ENCODE measurements at places on chromosomes 7 and 10.

GRCh38 chr7:43396187-43396740 lies 186.6 kb upstream of the STK17A start:
- no peak for DNase-seq

GRCh38 chr7:43467406-43467805 lies 115.5 kb upstream of the STK17A start:
- no peak for DNase-seq

GRCh38 chr7:89839329-89839728 lies 314.9 kb upstream of the STEAP1 start:
- no peak for DNase-seq

DNA sequence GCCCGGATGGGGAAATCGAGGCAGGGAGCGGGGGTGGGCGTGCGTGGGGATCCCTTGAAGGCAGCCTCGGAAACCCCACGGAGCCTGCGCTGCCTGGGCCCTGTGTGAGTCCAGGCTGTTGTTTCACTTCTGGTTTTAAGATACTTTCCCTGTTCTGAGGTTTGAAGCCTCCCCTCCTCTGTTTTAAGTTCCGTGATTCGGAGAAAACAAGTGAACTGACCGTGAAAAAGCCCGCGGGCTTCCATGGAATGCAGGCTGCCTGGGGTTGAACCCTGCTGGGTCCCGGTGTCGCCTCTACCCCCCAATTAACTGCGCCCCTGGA lies 401 bp downstream of the LRRC27 start:
- no peak for DNase-seq
